ENCODE measurements at places on chromosomes 16 and 17.

- DNase-seq = no peak
- peak overlapping the region; percentile 77 for H3K27ac ChIP-seq
- peak overlapping the region; percentile 91 for H3K4me3 ChIP-seq
- no peaks in the 10 kb centered on the region for H3K27me3 ChIP-seq
Measured at GRCh38 chr17:6639586-6640535, 650 bp downstream of the KIAA0753 start.

DNA sequence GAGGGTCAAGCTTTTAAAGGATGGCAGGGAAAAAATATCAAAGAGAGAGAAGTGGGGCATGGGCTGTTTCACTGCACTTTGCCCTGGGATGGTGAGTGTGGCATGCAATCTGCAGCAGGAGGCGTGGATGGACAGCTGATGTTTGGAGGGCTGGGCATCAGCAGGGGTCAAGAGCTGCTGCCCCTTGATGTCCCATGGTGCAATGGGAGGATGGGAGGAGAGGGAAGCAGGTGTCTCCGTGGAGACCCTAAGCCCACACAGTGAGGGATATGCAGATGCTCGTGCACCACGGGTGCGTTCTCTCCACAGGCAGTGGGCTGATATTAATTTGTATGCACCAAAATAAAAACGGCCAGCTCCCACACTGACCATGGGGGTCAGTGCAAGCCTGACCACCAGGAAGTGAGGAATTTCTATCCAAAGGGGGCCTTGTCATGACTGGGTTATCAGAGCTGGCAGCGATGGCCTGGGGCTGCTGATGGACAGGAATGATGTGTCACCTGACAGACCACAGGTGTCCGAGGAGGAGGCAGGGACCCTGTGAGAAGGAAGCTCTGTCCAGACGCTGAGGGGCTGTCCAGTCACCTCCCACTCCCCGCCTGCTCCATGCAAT is 183.6 kb downstream of the IRF8 start:
- no peaks in the 10 kb centered on the region for H3K27me3 ChIP-seq
- no peaks in the 10 kb centered on the region for H3K4me1 ChIP-seq
- no peak overlapping the region for H3K27ac ChIP-seq
- H3K36me3 ChIP-seq = no peaks in the 10 kb centered on the region
- H3K4me3 ChIP-seq = no peak overlapping the region

- no peaks in the 10 kb centered on the region for H3K27me3 ChIP-seq
- no peak for DNase-seq
- no peak overlapping the region for H3K27ac ChIP-seq
- no peaks in the 10 kb centered on the region for H3K36me3 ChIP-seq
Measured at GRCh38 chr16:61730997-61731396, 305.2 kb downstream of the CDH8 start.

GRCh38 chr17:37769050-37769449 is 24.2 kb upstream of the HNF1B start:
- H3K4me3 ChIP-seq = no peak overlapping the region
- H3K4me1 ChIP-seq = no peaks in the 10 kb centered on the region

DNA sequence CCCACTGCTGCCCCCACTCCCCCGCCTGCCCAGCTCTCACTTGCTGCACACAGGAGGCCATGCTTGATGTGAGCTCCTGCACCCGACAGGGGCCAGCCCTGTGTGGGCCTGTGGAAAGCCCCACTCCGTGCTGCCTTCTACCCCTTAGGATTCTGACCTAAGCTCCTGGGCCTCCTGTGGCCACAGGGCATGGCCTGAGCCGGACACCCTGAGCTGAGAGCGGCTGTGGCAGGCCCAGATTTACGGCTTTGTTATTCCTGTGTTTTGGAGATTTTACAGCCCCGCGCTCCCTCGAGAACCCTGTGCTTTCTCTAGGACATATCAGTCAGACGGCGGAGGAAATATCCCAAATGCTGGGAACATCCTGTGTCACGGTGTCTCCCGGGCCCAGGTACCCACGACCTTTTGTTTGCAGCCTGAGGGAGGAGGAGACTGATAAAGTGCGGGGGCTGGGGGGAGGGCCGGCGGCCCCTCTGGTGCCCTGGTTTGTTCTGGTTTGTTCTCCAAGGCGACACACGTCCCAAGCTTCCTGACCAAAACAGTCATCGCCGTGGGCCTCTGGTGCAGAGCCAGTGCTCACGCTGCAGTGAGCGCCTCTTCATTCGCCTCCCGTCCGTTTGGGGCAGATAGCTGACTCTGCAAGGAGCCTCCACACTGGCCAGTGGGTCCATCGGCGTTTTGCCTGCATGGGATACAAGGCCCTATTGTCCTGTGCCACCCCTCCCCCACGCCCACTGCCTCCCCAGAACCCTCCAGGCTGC is 363.4 kb downstream of the C16orf95 start:
- no peak overlapping the region for H3K4me3 ChIP-seq
- no peaks in the 10 kb centered on the region for H3K36me3 ChIP-seq
- no peaks in the 10 kb centered on the region for H3K4me1 ChIP-seq
- H3K27me3 ChIP-seq = peaks cover 5% of the 10 kb centered on the region
- no peak for DNase-seq
- no peak overlapping the region for H3K27ac ChIP-seq

DNA sequence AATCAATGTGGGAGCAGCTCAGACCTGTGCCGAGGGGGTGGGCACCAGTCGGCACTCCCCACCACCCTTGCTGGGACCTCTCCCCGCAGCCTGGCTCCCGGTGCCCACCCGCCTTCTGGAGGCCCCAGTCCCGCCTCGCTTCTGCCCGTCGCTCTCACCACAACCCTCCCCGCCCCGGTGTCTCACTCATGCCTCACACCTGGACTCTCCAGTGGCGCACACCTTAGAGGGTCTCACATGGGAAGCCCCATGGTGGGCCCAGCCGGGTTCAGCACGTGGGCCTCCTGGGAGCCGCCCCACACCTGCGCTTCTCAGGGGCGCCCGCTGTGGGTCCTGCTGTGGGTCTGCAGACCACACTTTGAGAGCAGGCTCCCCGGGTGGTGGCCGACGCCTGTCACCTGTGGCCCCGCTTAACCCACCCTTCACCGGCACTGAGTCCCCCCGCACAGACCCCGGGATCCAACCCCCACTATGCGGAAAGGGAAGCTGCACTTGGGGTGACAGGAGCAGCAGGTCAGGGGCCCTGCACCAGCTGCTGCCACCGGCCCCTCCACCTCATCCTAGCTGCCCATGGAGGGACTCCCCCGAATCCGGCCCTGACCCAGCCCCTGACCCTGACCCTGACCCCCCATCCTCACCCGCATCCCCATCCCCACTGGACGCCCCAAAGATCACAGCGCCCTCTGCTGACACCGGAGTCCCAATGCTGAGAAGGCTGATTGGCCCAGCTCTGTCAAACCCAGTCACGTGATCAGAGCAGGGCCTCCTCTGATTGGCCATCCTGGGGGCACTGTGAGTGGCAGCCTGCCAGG is 27.4 kb upstream of the SLC38A10 start:
- H3K36me3 ChIP-seq = no peaks in the 10 kb centered on the region
- DNase-seq = no peak
- no peaks in the 10 kb centered on the region for H3K27me3 ChIP-seq
- no peak overlapping the region for H3K4me3 ChIP-seq

DNA sequence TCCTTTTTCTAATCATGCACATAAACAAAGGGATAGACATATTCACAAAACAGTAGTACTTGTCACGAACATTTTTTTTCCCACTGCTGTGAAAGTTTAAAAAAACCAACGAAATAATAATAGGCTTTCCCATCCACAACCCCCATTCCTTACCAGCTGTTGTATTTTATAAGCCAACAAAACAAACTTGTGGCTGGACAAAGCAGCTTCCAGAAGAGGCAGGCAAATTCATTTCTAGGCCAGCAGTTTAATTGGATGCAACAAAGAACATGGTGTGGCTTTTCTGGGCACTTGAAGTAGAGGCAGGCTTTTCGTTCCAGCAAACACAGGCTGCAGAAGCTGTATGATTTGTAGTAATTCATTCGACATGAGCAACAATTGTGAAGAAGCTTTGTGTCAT is 56.0 kb upstream of the FAM20A start:
- no peaks in the 10 kb centered on the region for H3K27me3 ChIP-seq
- no peak for DNase-seq
- H3K4me3 ChIP-seq = no peak overlapping the region
- no peaks in the 10 kb centered on the region for H3K36me3 ChIP-seq

GRCh38 chr17:74158761-74159160 is 44.7 kb upstream of the RPL38 start:
- no peak overlapping the region for H3K4me3 ChIP-seq
- H3K4me1 ChIP-seq = no peaks in the 10 kb centered on the region
- no peaks in the 10 kb centered on the region for H3K36me3 ChIP-seq
- no peaks in the 10 kb centered on the region for H3K27me3 ChIP-seq

DNA sequence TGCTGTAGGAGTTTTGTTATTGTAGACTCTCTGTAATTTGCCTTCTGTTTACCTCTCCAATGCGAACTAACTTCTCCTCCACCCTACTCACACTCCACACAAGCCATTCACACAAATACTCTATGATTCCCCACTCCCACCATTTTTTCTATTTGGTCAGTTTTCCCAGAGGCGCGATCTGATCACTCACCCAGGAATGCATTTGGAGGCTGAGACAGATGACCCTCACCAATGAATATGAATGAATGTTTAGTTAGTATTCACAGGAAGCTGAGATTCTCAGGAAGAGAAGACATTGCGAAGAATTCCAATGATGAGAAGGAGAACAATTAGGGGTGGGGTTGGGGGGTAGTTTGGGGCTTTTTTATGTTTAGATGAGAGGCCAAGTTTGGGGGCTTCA is 10.5 kb upstream of the ANKFN1 start:
- DNase-seq = no peak
- H3K36me3 ChIP-seq = no peaks in the 10 kb centered on the region

GRCh38 chr16:66039793-66040192 is 326.7 kb upstream of the CDH5 start:
- no peaks in the 10 kb centered on the region for H3K36me3 ChIP-seq
- no peak for DNase-seq
- peaks cover 16% of the 10 kb centered on the region for H3K4me1 ChIP-seq
- H3K27me3 ChIP-seq = no peaks in the 10 kb centered on the region
- H3K27ac ChIP-seq = no peak overlapping the region

- DNase-seq = no peak
- H3K27ac ChIP-seq = no peak overlapping the region
- H3K36me3 ChIP-seq = peaks cover 11% of the 10 kb centered on the region
- peaks cover 13% of the 10 kb centered on the region for H3K4me1 ChIP-seq
- H3K27me3 ChIP-seq = no peaks in the 10 kb centered on the region
Measured at GRCh38 chr17:47837401-47838039, 3.6 kb downstream of the SCRN2 start.

DNA sequence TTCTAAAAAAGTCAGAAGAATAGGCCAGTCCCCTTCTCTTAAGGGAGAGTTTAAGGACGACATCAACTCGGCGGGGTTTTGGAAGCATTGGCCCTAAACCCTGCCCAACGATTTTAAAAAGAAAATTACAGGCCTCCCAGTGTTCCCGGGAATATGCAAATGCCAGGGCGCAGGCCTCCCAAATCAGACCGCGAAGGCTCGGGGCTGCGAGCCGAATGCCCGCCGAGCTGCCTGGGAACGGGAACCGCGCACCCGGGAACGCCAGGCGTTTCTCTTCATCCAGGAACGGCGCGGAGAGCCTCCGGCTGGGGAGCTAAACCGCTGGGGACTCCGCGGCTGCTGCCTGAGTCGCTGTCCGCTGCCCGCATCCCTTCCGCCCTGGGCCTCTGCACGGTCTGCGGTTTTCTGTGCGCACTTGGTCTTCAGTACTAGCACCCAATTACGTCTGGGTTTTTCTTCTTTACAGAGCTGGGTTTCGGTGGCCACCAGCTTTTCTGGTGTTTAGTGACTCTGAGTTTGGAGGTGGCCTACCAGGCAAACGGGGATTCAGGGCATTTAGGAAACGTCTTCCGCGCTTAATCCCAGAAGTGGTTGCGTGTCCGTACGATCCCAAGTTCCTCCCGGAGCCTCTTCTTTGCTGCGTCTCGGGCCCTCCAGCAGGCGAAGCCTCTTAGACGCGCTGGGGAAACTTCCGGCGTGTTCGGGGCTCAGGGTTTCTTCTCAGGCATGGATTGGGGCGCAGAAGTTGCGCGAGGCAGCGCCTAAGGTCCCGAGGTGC is 5.7 kb downstream of the IRX5 start:
- no peak for DNase-seq
- H3K27me3 ChIP-seq = peaks cover 97% of the 10 kb centered on the region
- H3K4me3 ChIP-seq = peak overlapping the region; percentile 49

GRCh38 chr17:78890498-78890897 is 12.5 kb downstream of the CEP295NL start:
- H3K4me3 ChIP-seq = no peak overlapping the region
- H3K27ac ChIP-seq = peak overlapping the region; percentile 61
- H3K36me3 ChIP-seq = no peaks in the 10 kb centered on the region
- H3K4me1 ChIP-seq = peaks cover 25% of the 10 kb centered on the region
- DNase-seq = peak; percentile 46

DNA sequence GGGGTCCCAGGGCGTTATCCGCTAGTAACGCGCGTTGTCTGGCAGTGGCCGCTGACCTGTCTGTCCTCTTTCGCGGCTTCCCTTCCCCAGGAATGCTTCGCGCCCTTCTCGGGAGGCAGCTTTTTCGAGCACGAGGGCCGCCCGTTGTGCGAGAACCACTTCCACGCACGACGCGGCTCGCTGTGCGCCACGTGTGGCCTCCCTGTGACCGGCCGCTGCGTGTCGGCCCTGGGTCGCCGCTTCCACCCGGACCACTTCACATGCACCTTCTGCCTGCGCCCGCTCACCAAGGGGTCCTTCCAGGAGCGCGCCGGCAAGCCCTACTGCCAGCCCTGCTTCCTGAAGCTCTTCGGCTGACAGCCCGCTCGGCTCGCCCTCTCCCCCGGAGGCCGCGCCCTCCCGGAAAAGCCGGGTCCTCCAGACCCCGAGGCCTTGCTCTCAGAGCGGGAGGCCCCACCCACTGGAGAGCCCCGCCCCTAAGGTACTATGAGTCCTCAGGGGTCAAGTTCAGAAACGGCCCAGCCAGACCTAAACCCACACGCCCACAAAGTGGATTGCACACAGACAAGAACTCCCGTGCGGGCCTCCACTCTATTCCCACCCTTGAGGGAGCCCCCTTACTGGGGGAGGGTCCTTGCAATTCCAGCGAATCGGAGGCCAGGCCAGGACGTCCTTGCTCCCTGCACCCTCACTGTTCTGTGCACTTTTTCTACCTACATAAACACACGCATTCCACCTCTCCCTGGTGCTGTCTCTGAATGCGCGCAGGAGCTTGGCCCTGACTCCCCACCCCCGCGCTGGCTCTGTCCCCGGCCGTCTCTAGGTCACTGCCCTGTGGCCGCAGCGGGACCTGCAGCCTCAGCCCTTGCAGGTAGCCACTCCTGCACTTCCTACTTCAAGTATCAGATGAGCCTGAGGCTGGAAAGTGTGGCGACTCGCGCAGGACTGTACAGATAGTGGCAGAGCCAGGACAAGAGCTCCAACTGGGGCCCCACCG is 5.4 kb upstream of the SLC5A2 start:
- H3K4me3 ChIP-seq = no peak overlapping the region
- peaks cover 18% of the 10 kb centered on the region for H3K27me3 ChIP-seq
- no peak overlapping the region for H3K27ac ChIP-seq
- H3K4me1 ChIP-seq = no peaks in the 10 kb centered on the region
- no peak for DNase-seq

DNA sequence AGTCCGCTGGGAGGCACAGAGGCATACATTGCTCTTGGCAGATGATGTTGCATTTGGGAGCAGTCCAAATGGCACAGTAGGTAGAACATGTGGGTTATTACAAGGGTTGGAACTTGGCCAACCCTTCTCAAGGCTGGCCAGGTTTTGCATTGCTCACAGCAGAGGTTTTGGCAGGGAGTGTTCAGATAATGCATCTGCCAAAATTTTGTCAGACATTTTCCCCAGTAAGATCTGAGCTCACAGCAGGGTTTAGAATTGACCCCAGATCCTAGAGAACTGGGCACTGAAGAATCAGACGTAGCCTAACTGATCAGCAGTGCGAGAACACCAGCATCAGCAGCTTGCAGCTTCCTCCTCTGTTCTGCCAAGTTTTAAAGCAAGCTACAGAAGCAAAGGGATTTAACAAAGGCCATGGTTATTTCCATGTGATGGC is 468.8 kb upstream of the KIF2B start:
- H3K36me3 ChIP-seq = no peaks in the 10 kb centered on the region
- no peak for DNase-seq
- no peaks in the 10 kb centered on the region for H3K4me1 ChIP-seq
- H3K4me3 ChIP-seq = no peak overlapping the region
- H3K27me3 ChIP-seq = no peaks in the 10 kb centered on the region
- no peak overlapping the region for H3K27ac ChIP-seq

Measured in gastrocnemius medialis (tissue), 4 donors.